NCI-H1105 (cell line): ENCODE measurements at places on chromosomes 3 and 15.

DNA sequence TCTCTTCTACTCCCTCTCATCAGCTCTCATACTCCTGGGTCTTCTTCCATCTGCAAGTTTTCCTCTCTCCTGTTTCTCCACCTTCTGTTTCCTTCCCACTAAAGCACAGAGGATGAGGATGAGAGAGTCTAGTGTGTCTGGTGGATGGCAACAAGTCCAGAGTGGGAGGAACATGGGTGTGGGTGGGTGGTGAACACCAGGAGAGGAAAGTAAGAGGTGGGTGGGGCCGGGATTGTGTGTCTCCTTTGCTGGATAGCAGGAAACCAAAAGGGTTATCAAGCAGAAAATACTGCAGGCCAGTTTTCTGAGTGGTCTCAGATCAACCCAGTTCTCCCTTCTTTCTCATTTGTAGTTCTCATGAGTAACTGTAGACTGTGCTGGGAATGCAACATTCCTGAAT lies 52.9 kb upstream of the EPHB1 start:
- no peak for DNase-seq

- DNase-seq: no peak
These were observed 46.7 kb downstream of the EMC4 start for GRCh38 chr15:34271493-34271892.

GRCh38 chr15:39488516-39488915 lies 92.4 kb upstream of the THBS1 start:
- no peak for DNase-seq

DNA sequence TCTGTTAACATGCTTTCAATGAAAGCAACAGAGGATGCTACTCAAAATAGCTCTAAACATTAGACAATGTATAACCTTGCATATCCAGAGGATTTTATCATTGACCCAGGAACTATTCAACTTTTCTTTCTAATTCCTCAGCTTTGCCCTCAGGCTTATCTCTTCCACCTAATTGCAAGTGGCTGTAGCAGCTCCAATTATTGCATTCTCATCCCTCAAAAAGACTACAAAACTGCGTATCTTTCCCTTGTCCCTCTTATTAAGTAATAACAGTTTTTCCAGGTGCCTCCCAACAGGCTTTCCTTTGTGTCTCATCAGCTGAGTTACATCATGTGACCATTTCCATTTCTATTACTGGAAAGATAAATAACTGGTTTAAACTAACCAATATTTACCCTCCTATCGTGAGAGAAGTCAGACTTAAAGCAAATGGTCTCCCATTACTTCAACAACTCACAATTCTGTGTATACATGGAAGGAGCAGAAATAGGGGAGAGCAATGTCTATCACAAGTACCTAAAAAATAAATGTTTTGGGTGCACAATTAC lies 78.0 kb upstream of the MBNL1 start:
- DNase-seq: no peak

DNA sequence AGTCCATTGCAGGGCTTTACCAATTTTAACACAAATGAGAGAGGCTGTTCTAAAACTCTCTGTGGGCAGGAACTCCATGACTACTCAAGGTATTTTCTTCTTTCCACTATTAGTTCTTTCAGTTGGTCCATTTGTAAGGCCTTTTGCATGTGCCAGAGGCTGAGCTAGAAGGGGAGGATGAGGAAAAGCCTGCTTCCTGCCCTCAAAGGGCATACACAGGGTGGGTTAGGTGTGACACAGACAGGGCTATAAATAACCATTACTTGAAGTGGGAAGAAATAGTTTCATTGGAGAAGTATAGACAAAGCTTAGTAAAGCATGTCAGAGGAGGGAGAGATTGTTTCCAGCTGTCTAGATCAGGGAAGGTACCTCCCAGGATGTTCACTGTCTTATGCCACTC lies 52.1 kb upstream of the PRTG start:
- DNase-seq: no peak

GRCh38 chr3:13851997-13852637 lies 27.8 kb downstream of the WNT7A start:
- no peak for DNase-seq
